ENCODE measurements at places on chromosomes 7 and 10. TPM values are rescaled to one million over a fixed set of nuclear protein-coding genes. Genes with fewer than 3 reads are reported as not detected.

HEPACAM2 gene
- not detected for total RNA-seq

CPN1 gene
- total RNA-seq = 0.19 TPM

ARHGEF5 gene
- total RNA-seq = 2.9 TPM

ARHGAP19 gene
- 5.2 TPM for total RNA-seq

RTKN2 gene
- total RNA-seq = 0.96 TPM

ATRNL1 gene
- 0.12 TPM for total RNA-seq

LIPJ gene
- not detected for total RNA-seq

GARIN1A gene
- 0.57 TPM for total RNA-seq

STRIP2 gene
- 5.1 TPM for total RNA-seq

CALY gene
- 0.32 TPM for total RNA-seq

ALKBH4 gene
- total RNA-seq = 10.9 TPM

RSPH10B gene
- total RNA-seq = not detected

ADCY1 gene
- 2.6 TPM for total RNA-seq

RARRES2 gene
- total RNA-seq = not detected

ZNF503 gene
- total RNA-seq = 8.8 TPM

SFRP4 gene
- 3.7 TPM for total RNA-seq

MYL10 gene
- not detected for total RNA-seq

CDK14 gene
- total RNA-seq = 0.13 TPM

GIMAP2 gene
- total RNA-seq = not detected

ANKRD7 gene
- total RNA-seq = 0.30 TPM

PLAU gene
- 87.2 TPM for total RNA-seq

STEAP1 gene
- total RNA-seq = 17.0 TPM

ETV1 gene
- total RNA-seq = 2.1 TPM

TMEM178B gene
- total RNA-seq = 1.3 TPM

CLDN3 gene
- 3.0 TPM for total RNA-seq

CLDN15 gene
- 6.1 TPM for total RNA-seq

WEE2 gene
- total RNA-seq = not detected

FGL2 gene
- total RNA-seq = not detected

All from A549 treated with dexamethasone at 1 μM for 4 hours (cell line).